Chondrocyte (in vitro differentiated cells): ENCODE measurements at places on chromosomes 13 and 19.

DNA sequence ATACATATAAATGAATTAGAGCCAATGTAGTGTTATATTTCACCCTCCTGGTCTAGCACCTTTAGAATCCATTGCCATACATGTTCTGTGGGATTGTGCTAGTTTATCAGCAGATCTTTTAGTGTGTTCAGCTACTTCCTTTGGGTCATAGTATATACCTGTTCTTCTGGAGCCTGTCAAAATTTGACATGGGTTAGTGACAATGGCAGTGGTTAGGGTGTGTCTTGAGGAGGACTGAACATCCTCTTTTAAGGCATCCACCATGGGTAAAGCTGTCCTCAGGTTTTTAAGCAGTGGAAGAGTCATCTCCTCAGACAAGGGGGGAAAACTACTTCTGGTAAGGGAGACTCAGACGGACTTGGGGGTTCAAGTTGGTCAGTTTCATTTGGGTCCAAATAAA, 29.4 kb downstream of the DNAJC3 start:
- no peak for DNase-seq

GRCh38 chr19:47445937-47446402, 25.7 kb downstream of the SLC8A2 start:
- no peak for DNase-seq

- no peak for DNase-seq
Observed at GRCh38 chr19:49808711-49809159, 4.4 kb downstream of the FUZ start.

GRCh38 chr13:66402066-66402465, 828.1 kb downstream of the PCDH9 start:
- DNase-seq: no peak

- DNase-seq: no peak
Observed at GRCh38 chr13:43794416-43794815, 7.6 kb upstream of the ENOX1 start.

GRCh38 chr13:112984954-112985802, 16.2 kb downstream of the MCF2L start:
- no peak for DNase-seq

DNA sequence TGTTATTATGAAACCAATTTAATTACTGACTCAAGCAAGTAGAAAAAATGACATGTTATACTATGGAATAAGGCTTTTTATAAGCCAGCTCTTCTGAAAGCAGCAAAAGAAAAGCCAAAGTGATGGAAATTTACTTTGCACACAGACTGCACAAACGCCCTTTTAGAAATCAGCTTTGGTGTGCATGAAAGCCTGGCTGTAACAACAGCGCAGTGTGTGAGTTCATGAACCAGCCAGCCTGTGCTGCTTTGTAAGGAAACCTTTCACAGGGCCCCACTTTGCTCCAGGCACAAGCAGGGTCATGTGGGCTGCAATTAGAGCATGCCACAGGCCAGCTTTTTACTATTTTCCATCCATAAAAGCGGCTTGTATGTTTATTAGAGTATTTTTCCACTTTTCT, 13.6 kb upstream of the IFT88 start:
- DNase-seq: no peak
